ENCODE measurements at places on chromosomes 1 and 21.

- DNase-seq, result peak; percentile 56
These were observed 36.8 kb upstream of the RUNX3 start for GRCh38 chr1:24966724-24967346.

DNA sequence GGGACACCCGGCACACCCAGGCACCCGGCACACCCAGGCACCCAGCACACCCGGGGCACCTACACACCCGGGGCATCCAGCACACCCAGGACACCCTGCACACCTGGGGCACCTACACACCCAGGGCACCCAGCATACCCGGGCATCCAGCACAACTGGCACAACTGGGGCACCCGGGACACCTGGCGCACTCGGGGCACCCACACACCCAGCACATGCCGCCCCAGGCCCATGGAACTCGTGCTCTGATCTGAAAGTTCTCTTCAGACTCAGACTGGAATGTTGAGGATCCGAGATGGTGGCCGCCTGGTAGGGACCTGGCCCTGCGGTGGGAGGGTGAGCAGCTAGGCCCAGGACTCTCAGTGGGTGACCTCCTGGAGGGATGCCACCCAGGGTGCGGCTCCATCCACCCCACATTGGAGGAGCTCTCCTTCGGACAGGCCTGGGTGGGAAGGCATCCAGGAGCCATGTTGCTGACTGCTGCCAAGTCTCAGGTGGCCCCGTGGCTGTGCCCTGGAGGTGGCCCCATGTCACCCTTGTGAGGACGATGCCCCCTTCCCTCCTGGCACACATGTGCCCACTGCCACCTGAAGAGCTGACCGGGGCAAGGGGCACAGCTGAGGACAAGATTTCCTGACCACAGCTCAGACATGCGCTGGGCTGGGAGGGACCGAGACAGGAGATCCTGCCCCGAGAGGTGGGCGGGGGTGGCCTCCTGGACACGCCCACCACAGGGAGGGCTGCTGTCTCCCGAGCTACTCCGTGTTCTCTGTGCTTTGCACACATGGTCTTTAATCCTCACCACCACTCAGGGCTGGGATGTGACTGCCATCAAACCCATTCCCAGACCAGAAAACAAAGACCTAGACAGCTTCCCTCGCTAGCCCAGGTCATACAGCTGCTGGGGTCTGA lies 37.0 kb downstream of the UBE2G2 start:
- no peak for DNase-seq

DNA sequence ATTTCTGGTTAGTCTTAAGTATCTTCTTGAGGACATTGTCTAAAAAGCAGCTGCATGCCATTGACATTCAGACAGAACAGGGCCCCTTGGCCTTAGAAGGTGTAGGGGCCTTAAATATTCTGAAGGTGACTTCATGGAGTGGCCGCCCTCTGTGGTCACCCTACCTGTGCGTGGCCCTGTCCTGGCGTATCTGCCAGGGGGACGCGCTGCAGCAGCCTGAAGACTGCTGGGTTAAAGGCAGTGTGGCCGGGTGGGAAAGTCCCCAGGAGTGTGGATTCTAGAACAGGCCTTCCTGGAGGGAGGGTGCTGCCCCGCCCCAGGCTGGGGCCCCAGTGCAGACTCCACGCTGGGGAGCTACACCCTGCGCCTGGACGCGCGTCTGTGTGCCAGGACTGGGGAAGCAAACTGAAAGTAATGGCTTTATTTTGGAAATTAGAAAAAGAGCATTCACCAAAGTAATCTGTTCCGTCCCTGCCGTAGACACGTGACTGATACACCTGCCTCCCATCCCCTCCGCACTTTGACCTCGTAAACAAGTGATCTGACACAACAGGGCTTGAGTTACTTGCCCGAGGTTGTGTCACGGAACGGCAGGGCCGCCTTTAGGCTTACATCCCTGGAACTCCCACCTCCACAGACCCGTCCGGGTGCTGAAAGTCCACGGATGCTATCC lies 1.8 kb downstream of the AGPAT3 start:
- no peak for DNase-seq

- DNase-seq, result no peak
These were observed 6.5 kb downstream of the PERM1 start for GRCh38 chr1:975365-975764.

DNA sequence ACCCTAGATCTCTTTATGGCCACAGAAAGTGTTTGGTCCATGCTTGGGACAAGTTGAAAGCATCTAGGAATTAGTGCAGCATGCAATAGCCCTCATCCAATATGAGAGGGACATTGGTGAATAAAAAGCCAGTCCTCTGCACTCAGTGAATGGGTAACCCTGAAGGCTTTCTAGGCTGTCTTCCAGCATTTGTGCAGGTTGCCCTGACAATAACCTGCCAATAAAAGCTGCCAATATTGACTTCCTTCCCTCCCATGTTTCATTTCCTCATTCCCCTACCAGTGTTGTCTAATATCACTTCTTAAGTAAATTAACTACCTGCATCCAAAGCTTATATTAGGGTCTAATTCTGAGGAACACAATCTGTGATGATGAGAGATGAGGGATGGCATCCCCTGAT lies 563.6 kb upstream of the NEGR1 start:
- DNase-seq, result no peak

DNA sequence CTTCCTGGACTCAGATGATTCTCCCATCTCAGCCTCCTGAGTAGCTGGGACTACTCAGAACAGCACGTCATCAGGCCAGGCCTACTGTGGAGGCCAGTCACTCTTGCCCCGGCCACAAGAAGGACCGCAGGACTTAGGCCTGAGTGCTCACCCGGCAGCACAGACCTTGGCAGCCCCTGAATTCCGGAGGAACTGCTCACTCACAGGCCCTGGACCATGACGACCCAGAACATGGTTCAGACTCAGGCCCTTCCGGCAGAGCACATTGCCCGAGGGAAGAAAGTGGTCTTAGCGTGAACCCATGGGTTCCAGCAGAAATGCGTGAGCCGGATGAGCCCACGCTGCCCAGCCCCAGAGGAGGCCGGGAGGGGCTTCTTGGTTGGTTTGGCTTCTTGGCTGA lies 177.3 kb upstream of the TMEM51 start:
- DNase-seq, result no peak

- DNase-seq, result no peak
These were observed 93.9 kb upstream of the PRMT6 start for GRCh38 chr1:106962591-106962990.

GRCh38 chr1:162982364-162982763 lies 86.8 kb upstream of the RGS4 start:
- DNase-seq, result peak; percentile 40

GRCh38 chr1:235910357-235911299 lies 43.9 kb upstream of the LYST start:
- DNase-seq, result peak; percentile 94

DNA sequence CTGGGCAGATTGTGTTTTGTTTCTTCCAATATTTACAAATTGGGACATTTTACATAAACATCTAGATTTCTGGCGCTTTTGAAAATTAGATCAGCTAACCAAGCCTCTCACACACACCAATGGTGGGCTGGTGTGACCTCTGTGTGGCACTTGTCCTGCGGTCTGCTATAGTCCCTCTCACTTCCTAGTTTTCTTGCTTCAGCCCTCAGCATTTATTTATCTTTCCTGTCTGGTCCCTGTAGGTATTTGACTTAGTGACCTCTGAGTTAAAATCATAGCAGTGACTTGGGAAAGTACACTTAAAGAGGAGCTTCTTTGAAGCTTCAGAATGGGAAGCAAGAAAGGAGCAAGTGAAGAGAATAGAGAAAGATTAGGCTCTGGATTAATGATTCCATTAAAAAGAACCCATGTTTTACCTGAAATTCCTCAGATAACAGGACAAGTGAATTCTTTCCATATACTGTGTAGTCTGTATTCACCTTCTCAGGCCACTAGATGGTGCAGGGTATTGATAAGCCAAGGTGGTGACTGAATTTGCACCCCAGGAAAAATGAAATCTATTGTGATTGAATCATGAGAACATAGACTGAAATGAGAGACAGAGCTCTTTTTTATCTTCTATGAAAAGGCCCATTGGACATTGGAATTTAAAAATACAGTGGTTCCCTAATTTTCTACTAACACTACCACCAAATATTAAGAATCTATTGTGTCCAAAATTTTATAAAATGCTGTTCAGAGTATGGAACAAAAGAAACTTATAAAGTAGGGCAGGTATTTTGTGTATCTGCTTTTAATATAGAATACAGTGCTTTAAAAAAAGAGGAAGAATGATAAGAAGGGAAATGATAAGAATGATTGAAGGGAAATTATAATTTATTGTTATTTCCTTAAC lies 7.1 kb upstream of the DIPK1A start:
- no peak for DNase-seq

GRCh38 chr1:98674075-98674781 lies 12.7 kb downstream of the SNX7 start:
- peak; percentile 81 for DNase-seq

DNA sequence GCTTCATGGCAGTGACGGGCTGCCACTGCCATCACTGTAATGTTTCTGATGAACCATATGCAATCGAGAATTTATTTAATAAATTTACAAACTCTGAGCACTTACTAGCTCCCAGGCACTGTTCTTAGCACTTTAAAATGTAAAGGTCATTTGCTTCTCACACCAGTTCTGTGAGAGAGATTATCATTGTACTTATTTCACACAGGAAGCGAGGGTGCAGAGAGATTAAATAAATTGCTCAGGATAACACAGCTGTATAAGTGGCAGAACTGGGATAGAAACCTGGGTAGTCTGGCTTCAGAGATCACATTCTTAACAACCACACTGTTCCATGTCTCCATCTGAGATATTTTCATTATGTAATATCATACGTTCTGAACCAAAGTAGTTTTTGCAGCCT lies 119.9 kb downstream of the MAST2 start:
- DNase-seq, result no peak

DNA sequence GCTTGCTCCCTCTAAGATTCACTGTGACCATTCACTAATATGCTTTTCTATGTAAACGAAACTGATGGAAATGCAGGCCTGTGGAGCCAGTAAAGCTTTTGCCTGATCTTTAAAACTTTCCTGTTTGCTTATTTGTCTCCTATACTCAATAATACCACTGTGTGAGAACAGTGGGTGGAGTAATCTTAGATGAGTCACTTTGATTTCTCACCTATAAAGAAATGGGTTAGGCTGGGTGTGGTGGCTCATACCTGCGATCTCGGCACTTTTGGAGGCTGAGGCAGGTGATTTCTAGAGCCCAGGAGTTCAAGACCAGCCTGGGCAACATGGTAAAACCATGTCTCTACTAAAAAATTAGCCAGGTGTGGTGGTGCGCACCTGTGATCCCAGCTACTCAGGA lies 70.8 kb downstream of the RWDD3 start:
- DNase-seq, result no peak

- DNase-seq, result no peak
These were observed 169.3 kb upstream of the ZP4 start for GRCh38 chr1:238060061-238060460.

DNA sequence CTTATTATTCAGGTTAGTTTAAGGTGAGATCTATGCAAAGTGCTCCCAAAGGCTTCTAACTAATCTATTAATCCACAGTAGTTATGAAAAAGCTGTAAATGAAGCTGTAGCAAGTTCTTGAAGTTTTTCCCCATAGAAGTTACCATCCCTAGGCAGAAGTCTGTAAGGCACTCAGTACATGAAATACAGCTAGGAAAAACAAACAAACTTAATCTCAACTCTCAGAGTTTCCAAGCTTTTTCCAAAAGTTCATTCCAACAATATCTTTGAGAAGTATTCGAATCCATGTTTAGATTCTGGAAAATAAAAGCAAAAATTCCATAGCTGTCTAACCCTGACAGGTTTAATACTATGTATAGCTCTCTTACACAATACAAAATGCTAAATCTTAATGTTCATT lies 41.2 kb downstream of the SORT1 start:
- DNase-seq, result no peak

GRCh38 chr1:202311875-202312635 lies 29.7 kb downstream of the UBE2T start:
- DNase-seq, result peak; percentile 13

DNA sequence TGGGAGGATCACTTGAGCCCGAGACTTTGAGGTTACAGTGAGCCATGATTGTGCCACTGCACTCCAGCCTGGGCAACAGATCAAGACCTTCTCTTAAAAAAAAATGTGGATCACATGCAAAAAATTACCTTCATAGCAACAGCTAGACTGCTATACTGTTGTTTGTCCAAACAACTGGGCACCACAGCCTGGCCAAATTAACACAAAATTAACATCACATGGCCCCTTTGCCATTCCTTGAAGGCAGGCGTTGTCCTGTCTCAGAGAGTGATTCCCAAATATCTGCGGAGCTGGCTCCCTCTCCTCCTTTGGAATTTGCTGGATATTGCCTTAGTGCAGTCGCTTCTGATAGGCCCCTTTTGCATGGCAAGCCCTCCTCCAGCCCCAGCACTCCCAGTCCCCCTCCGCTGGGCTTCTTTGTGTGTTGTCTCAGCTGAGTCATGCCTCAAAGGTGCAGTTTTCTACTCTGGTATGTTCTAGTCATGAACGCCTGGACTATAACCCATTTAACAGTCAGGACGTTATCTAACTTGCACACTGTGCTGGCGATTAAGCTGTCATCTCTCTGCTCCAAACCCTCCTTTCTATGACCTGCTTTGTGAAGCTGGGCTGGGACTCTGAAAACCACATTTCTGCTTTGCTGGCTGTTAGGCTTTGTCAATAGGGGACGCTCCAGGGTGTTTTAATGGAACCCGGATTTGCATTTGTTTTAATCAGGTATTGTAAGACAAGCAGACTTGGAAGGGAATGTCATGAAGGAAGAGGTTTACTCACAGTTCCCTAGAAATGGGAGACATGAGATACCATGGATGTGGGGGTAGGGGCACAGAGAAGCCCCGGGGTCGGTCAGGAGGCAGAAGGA lies 20.1 kb upstream of the HPCAL4 start:
- peak; percentile 58 for DNase-seq

DNA sequence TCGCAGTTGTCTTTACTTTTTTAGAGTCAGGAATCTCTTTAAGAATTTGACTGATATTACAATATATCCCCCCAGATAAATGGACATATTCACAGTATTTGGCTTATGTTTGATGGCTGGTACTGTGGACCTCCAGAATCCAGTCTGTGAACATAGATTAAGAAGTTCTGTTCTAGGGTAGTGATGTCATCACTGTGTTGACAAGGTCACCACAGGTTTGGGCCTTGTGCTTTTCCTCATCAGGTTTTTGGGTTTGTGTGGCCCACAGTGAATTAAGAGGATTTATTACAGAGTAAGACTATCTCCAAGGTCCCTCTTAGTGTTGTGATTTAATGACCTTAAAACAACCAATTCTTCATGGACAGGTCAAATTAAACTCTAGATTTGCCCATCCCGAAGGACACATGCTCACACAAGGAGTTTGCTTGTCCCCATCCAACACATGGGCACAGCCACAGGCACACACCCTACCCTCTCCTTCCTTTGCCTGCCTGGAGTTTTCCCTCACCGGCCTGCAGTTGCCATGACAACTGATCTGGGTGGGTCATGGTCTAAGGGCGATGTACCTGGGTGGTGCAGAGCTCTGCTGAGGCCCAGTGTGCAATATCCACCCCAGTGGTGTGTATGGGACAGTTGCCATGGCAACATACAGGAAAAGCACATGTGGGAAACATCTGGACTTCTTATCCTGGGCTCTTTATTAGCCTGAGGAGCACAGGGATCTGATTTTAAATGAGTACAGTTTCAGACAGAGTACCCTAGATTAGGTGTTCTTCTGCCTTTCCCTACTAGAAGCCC lies 98.6 kb downstream of the NAV1 start:
- DNase-seq, result peak; percentile 78
